Fibroblast of pulmonary artery (primary cell): ENCODE measurements at places on chromosomes 11 and 22.

DNA sequence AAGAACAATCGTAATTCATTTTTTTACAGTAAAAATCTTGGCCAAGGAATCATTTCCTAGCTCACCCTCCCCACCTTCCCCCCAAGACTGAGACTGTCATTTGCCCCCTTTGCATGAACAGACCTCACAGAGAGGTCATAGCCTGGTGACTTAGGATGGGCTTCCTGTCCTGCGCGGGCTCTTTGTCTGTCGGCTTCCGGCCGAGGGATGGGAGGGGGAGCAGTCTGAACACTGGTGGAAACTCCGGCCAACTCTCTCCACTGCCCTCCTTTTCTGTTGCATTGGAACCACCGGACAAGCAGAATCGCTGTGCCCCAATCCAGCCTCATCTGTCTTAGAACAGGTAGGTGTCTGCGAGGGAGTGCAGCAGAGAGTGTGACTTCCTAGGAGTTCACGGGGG, 41.7 kb downstream of the TEAD1 start:
- no peak for DNase-seq

DNA sequence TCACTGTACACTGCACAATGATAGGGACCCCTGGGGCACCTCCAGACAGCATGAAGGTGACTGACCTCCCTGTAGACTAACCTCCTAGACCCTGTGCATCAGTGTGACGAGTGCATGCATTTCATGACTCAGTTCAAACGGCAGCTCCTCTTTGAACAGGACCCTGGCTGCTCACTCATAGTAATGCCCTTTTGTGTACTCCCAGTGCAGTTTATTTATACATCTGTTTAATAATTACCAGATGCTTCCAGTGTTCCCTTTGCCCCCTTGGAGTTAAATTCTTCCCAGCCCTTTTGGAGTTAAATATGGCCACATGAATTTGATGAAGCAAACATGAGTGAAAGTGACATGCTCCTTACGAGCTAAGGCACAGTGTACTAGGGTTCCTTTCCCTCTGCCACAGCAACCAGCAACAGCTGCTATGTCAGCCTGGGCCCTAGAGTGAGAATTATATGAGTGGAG, 72.4 kb downstream of the PANX1 start:
- no peak for DNase-seq

GRCh38 chr22:34116126-34116525, 195.8 kb upstream of the LARGE1 start:
- no peak for DNase-seq

DNA sequence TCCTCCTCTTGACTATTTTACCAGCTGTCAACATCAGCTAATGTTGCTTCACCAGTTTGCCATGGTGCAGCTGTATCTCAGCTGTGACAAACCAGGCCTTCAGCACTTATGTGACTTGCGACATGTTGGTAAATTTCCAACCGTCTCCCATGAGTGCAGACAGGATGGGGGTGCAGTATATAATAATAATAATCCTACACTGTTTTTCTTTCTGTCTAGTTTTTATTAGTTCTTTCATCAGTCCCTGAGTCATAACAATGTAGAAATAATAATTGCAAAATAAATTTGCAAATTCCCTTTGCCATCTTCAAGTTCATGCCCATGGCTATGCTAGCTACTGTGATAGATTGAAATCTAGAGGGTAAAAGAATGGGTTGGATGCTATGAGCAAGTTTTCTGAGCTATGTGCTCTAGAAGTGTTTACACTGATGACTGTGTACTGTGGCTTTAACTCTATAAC, 4.9 kb downstream of the MMP13 start:
- DNase-seq, result peak; percentile 65
